ENCODE measurements at places on chromosomes 7 and 10. TPM values are rescaled to one million over a fixed set of nuclear protein-coding genes. Genes with fewer than 3 reads are reported as not detected.

DNA sequence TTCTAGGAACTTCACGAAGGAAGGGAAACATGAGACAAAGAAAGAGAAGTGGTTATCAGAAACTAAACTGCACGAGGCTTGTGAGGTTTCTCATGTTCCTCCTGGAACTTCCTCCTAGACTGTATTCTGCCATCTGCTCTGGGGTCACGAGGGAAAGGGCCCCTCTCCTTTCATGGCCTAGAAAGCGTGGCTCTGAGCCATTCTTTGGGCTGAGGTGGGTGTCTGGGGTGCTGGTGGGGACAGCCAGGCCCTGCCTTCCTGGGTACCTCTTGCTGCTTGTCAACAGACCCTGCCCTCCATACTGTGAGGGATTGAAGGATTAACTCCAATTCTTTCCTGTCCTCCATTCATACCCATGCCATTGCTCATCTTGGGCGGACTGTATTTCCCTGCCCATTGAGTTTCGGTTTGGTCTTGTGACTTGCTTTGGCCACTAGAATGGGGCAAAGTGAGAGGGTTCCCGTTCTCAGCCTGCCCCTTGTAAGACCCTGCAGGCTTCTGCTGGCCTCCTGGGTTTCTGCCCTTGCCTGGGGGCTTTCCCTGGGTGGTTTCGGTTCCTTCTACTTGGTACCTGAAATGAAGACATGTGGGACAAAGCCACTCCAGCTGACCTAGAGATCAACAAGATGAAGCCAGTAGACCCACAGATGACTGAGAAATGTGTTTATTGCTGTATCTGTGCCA, 14.9 kb upstream of the GIMAP8 start:
- no peak for DNase-seq

GRCh38 chr10:474946-475345, 214.5 kb downstream of the DIP2C start:
- DNase-seq: no peak

The CRTAC1 gene
- total RNA-seq: not detected

- no peak for DNase-seq
Observed at GRCh38 chr7:1341361-1342089, 108.9 kb downstream of the UNCX start.

The SPACDR gene
- total RNA-seq: 0.28 TPM

DNA sequence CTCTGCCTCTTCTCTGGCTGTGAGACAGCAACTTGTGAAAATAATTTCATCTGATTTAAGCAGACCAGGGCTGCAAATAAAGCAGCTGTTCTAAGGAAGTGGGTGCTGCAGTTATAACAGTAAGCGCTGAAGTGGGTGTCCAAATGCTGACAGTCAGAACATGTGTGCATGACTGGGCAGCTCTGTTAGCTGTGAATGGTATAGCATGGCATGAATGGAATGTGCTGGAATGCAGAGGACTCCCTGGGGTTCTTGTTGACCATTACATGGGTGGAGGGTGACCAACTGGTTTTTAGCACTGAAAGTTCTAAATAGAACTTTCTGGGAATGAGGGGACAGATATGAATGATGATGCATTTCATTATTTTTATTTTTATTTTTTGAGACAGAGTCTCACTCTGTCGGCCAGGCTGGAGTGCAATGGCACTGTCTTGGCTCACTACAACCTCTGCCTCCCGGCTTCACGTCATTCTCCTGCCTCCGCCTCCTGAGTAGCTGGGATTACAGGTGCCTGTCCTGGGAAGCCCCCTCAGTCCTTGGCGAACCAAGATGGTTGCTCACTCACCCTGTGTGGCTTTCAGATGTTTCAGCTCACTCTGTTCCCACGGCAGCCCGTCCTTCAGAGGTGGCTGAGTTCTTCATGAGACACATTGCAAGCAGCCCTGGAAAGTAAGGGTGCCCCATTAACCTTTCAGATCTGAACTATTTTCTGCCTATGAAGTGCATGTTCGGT, 319.8 kb upstream of the PHYHIPL start:
- peak; percentile 79 for DNase-seq

- DNase-seq: peak; percentile 17
Observed at GRCh38 chr7:82443036-82443546, 486 bp downstream of the CACNA2D1 start.

DNA sequence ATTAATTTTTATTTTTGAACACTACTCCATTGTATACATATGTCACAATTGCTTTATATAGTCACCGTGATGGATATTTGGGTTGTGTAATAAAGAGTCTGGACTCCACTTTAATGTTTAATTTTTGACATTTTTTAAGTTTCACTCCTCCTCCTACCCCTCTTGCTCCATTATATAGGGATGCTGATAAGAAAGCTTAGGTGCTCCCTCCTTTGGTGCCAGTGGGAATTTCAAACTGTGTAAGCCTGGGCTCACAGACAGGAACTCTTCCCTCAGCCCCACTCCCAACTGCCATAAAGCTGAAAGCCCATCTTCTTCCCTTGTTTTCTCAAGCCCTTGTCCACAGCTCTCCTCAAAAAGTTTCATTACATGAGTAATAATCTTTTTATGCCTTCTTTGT, 47.6 kb downstream of the TWIST1 start:
- DNase-seq: no peak

The CDK14 gene
- 9.5 TPM for total RNA-seq

DNA sequence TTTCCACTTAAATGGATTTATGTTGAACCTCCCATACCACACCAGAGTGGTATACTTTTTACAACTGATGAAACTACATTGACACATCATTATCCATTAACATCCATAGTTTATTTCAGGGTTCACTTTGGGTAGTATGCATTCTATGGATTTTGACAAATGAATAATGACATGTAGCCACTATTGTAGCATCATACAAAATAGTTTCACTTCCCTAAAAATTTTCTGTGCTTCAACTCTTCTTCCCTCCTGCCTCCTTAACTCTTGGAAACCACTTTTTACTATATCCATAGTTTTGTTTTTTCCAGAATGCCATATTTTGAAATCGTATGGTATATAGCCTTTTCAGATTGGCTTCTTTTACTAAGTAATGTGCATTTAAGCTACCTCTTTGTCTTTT, 199.5 kb upstream of the TMEM196 start:
- no peak for DNase-seq

DNA sequence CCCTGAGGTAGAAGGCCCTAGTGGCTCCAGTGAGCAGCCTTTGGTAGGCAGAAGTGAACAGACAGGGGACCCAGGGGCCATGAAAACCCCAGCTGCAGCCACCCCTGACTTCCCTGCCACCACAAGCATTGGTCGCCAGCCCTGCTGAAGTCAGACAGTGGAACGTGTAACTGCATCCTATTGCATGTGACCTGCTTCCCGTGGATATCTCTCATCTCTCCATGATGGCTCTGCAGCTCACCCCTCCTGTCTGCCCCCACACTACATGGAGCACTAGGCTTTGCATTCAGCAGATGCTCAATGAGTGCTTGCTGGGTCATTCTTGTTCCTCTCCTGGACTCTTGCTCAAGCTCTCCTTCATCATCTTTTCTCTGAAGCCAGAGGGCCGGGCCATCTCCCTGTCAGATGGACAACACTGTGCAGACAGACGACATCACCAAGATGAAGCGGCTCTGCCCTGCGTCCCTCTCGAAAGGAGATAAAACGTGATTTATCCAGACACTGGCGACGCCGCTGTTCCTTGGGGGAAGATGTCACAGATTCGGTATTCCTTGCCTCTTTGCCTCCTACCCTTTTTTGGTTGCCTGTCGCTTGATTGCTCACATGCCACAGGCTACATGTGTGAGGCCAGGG, 117.5 kb downstream of the SH3PXD2A start:
- DNase-seq: no peak

The OR2A12 gene
- total RNA-seq: not detected

GRCh38 chr7:84258628-84259027, 64.0 kb upstream of the SEMA3A start:
- no peak for DNase-seq

The TMEM229A gene
- total RNA-seq: not detected

GRCh38 chr10:29849126-29849833, 210.1 kb downstream of the JCAD start:
- DNase-seq: no peak

The COBL gene
- 0.78 TPM for total RNA-seq

The NRAP gene
- not detected for total RNA-seq

DNA sequence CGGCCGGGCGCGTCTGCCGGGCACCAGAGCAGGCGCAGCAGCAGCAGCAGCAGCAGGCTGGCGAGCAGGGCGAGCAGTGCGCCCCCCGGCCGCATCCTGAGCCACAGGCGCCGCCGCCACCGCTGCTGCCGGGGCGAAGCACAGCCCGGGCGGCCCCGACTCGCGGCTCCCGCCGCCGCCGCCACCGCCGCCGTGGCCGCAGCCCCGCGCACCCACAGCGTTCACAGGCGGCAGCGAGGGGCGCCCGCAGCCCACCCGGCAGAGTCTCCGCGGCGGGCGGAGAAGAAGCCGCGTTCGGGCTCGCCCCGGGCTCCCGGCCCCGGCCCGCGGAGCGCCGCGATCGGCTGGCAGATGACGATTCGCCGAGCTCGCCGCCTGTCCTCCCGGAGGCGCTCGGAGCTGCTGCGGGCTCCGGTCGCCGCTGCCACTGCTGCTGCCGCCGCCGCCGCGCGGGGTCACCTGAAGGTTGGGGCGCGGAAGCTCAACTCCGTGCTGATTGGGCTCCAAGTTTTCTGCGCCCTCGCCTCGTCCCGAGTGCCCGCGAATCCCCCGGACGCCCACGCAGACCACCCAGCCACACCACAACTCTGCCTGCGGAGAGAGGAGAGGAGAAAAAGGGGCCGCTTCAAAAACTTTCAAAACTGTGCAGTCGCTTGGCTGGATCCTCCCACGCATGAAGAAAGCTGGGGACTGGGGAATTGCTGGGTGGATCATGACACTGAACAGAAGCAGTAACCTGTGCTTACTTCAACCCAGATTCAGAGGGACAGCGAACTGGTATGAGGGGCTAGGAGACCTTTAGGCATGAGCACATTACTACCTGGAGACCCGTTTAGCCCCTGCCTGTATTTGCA, at the start of gene ST8SIA6:
ST8SIA6 (minus strand) TSS at position 435 of the 854 bp plus-strand sequence; CDS start at position 95, 340 bp downstream.
- no peak for DNase-seq

DNA sequence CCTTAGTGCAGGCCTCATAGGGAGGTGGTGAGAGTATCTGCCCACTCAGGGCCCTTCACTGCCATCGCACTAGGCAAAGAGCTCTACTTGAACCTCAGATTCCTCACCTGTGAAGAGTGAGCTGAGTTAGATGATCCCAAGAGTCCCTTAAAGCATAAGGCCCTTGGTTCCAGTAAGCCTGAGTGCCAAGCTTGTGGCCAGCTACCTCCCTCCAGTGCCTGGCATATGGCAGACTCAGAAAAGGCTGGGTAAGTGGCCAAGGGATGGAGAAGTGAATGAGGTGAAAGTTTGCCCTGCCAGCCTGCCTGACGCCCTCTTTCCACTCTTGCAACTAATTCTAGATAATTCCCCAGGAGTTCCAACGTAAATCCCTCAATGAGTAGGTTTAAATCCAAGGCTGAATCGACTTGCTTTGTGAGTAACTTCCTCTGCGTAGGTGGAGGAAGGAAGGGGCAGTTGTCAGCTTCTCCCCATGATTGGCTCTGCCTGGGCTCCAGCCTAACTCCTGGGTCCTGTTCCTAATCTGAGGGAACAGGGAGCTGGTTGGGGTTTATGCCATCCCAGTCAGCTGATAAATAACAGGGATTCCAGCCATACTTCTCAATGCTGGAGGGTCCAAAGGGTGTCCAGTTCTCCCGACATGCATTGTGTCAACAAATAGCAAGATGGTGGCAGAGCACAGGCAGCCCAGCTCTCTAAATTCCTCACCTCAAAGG, 14.2 kb downstream of the DUSP5 start:
- DNase-seq: no peak

The CLCN1 gene
- total RNA-seq: 0.04 TPM

- DNase-seq: peak; percentile 13
Observed at GRCh38 chr10:132229834-132230556, 43.2 kb downstream of the DPYSL4 start.

The FAM25G gene
- total RNA-seq: not detected

The LIPK gene
- not detected for total RNA-seq

GRCh38 chr7:54796150-54796549, 37.1 kb upstream of the SEC61G start:
- DNase-seq: no peak

DNA sequence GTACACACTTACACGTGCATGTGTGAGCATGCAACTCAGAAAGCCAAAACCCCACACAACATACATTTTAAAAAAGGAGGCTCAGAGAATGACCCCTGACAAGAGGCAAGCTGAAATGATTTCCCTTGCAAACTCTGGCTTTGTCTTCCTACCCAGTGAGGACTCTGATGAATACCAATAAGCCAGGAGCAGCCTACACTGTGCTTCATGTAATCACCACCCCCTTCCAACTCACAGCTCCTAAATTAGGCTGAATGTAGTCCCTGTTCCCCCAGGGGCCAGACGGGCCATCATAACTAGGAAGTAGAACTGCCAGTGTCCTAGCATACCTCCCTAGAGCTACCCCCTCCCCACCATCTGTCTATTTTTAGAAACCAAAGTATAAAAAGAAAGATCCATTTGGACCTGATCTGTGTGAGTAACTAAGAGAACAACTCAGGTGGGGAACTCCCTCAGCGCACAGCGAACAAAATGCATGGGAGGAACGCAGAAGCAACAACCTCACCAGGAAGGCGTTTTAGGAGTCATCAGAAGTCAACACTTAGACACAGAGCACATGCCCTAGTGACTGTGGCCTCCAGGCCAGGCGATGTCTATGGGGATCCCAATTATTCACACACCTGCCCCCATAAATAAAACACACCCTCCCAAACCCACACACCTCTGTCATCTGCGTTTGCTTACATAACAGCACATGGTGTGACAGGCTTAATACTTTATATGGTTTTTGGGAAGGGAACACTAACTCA, 1.9 kb downstream of the DGKI start:
- no peak for DNase-seq

DNA sequence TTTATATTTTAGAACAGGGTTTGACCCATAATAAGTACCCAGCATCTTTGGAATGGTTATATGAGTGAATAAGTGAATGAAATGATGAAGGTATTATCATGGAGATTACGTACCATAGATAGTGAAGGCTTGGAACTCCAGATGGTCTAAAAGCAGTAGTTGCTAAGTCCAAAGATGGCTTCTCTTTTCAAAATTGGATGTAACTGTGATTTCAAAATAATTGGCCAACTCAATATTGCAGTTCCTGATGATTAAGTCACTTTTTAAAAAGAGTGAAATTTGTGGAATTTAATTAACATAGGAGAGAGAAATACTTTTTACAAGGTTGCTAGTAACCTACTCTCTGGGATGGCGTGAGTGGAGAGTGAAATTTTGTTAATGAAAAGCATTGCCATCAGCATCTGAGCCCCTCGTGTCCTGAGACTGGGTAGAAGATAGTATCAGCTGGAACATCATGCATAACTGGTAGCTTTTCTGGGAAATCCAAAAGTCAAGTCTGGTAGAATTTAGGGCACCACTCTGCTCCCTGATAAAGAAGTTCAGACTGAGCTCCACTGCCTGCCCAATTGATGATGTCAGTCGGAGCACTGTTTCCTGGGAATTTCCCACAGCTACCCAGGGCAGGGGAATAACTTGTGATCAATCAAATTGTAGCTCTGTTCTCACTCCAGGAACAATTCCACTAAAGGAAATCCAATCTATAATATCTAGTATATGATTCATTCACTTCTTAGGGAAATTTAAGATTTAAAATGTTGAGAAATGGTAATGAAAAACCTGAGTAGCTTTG, 3.2 kb downstream of the GPR141 start:
- no peak for DNase-seq

The ZNF239 gene
- 2.1 TPM for total RNA-seq

GRCh38 chr10:122494173-122494820, 32.9 kb downstream of the HTRA1 start:
- DNase-seq: peak; percentile 49

The ADRA2A gene
- not detected for total RNA-seq
